ENCODE measurements at places on chromosomes 11 and 22.

- no peak for DNase-seq
These were observed 708.9 kb downstream of the FAM181B start for GRCh38 chr11:82024760-82025159.

- no peak for DNase-seq
These were observed 42.3 kb upstream of the NFRKB start for GRCh38 chr11:129937592-129938238.

GRCh38 chr11:88305430-88305829 is 32.1 kb downstream of the CTSC start:
- no peak for DNase-seq

- no peak for DNase-seq
These were observed 132.3 kb downstream of the TRIM44 start for GRCh38 chr11:35794850-35795249.

DNA sequence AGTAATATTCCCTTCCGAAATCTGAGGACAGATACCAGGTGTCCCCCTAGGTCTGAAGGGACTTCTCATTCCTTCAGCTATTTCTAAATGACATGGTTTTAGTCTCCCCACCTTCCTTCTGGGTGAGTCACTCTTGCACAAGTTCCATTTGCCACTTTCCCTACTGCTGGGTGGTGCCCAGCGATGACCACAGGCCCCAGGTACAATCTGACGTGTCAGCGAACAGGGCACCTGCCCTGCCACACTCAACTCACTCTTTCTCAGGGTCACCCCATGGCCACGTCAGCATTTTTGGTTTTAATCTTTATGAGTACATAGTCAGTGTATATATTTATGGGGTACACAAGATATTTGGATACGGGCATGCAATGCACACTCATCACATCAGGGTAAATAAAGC is 17.2 kb downstream of the POU2AF1 start:
- DNase-seq = no peak

GRCh38 chr11:70618431-70619101 is 220.2 kb downstream of the CTTN start:
- no peak for DNase-seq

DNA sequence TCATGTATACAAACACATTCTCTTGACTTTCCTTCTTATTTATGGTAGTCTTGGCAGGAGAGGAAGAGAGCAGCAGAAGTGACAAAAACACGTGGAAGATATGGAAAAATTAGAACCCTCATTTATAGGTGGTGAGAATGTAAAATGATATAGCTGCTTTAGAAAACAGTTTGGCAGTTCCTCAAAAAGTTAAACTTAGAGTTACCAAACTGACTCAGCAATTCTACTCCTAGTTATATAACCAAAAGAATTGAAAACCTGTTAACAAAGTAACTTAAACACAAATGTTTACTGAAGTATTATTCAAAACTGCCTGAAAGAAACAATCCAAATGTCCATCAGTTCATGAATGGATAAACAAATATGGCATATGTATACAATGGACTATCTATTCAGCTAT is 16.8 kb downstream of the NUCB2 start:
- no peak for DNase-seq

- no peak for DNase-seq
These were observed 58.5 kb downstream of the TNRC6B start for GRCh38 chr22:40236131-40236665.

DNA sequence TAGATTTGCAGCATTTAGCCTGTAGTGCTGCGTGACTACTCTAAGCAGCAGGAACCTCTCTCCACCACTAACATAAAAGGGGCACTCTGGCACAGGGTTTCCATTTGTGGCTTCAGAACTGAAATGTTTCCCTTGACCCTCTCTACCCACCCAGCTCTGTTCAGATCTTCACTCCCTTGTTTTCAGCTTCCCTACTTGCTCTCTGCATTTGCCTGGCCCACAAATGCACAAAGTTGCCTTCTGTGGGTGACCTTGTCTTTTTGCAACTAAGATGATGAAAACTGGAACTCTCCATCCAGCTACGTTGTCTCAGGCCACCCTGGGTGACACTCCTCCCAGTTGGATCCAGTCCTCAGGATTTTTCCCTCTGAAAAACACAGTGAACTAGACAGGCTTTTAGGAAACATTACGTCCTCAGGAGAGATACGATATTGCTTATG is 19.8 kb upstream of the PSMA1 start:
- no peak for DNase-seq

DNA sequence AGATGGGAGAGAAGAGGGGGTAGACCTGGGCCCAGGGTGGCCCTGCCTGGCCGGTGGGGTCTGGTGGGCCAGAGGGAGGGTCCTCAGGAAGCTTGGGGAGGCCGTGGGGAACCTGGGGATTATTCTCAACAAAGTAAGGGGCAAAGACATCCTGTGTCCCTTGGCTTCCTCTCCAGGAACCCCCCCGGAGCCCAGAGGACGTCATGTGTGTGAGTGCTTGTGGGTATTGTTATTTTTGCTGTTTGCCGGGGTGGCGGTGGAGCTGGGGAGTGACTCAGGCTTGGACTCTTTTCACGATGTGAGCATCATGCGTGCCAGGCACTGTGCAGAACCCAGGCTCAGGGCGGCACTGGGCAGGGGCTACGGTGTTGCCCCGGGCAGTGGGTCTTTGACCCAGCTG is 982 bp upstream of the SHANK3 start:
- no peak for DNase-seq
